GM04504 (cell line): ENCODE measurements at places on chromosomes 12 and 14.

DNA sequence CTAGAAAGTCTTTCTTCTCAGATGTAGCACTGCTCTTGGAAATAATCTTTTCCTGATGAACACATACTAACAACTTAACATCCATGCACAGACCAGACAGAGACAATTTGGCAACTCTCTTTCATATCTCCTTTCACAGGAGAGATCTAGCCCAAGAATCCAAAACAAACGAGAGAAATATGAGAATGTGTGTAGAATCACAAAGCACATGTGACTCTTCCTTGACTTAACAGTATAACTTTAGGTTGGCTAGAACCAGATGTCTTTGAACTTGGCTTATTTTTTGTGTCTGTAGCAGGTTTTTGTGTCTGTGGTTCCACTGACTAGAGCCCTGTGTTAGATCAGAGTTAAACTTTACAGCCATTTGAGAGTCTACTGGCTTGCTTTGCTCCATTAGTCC is 114.2 kb downstream of the STXBP6 start:
- DNase-seq, result no peak

- no peak for DNase-seq
Observed at GRCh38 chr14:93744876-93745275, 43.4 kb downstream of the PRIMA1 start.

- DNase-seq, result no peak
Observed at GRCh38 chr14:88786715-88787114, 6.0 kb downstream of the EML5 start.

DNA sequence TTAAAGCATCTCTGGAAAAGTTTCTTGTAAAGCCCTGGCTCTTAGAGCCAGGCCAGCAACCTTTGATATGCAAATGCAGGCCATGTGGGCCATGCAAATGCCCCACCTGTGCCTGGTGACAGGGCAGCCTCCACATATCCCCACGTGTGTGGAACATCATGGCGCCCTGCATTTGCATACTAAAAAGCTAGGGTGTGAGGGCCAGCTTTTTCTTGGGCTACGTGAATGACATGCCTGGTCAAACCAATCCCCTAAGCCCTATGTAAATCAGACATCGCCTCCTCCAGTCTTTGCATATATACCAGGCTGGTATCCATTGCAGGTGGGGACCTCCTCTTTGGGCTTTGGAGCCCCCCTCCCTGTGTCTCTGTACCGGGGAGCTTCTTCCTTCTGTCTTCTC is 6.4 kb downstream of the CSRP2 start:
- DNase-seq, result no peak

GRCh38 chr14:76546426-76547221 is 170.7 kb downstream of the ESRRB start:
- DNase-seq, result no peak

DNA sequence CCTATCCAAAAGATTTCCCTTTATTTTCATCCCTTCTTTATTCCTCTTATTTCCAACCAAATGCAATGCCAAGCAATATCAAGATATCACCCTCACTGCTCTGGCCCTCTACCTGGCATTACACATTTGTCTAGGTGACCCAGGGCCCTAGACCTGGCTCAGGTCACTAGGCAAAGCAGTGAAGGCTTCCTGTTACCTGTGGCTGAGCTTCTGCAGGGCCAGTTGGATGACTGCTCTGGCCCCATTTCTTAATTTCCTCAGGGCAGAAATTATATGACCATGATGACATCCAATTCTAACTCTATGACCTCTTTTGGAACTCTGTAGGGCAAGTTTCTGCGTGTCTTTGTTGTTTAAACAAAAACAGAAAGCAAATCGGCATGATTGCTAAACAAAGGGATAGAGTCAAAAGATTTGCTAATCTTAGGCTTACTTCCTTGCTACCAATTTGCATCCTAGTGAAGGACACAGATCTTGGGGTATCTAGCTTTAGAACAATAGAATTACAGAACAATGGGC is 7.4 kb upstream of the CCDC198 start:
- DNase-seq, result no peak

DNA sequence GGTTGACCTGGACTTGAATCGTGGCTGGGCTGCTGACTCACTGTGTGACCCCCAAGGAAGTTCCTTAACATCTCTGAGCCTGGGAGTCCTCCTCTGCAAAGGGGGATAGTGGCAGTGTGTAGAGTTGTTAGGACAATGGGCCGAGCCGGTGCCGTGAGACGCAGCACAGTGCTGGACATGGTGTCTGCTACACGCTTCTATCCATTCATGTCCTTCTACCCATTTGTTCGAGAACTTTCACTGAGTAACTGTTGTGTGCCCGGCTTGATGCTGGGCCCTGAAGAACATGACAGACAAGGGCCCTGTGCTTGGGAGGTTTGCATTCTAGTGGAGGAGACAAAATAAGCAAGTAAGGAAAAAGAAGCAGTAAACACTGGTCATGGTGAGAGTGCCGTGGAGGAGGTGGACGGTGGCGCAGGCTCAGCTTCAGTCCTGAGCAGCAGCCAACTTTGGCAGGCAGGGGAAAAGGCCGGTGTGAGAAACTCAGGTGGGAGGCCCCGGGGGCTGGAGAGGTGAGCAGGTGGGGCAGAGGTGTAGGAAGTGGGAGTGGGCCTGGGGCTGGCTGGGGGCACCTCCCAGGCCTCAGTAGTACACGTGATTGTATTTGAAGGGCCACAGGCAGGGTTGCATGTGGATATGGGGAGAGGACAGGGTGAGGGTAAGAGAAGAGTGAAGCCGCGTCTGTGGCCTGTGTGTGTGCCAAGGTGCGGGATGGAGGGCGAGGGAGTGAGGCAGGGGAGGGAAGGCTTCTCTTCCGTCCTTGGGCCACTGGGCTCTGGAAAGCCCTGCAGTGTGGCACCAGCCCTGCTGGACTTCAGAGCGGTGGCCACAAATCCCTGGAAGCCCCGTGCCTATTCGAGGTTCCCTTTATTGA is 13.8 kb downstream of the VASH1 start:
- no peak for DNase-seq

DNA sequence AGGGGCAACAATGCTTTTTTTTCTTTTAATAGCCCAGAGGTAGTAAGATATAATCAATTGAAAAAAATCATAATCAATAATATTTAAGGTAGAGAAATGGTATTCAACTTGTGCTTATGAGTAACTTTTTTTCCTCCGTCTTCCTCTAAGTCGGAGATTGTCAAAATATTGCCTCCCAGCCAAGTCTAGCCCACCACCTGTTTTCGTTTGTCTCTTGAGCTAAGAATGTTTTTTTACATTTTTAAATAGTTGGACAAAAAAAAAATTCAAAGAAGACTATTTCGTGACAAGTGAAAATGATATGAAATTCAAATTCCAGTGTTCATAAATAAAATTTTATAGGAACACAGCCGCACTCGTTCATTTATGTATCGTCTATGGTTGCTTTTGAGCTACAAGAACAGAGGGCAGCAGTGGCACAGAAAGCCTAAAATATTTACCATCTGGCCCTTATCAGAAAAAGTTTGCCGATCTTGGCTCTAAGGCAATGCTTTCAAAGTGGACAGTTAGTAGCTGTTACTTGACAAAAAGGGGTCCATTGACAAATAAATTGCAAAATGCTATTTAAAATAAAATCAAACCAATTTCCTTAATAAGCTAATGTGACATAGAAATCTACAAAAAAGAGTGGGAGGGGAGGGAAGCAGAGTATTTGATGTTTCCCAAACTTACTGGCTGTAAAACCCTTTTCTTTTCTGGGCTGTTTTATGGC is 40.8 kb upstream of the MAX start:
- DNase-seq, result no peak
